ENCODE measurements at places on chromosomes 13 and 19.

GRCh38 chr19:35509861-35510625 is 3.4 kb downstream of the DMKN start:
- peak; percentile 39 for DNase-seq

DNA sequence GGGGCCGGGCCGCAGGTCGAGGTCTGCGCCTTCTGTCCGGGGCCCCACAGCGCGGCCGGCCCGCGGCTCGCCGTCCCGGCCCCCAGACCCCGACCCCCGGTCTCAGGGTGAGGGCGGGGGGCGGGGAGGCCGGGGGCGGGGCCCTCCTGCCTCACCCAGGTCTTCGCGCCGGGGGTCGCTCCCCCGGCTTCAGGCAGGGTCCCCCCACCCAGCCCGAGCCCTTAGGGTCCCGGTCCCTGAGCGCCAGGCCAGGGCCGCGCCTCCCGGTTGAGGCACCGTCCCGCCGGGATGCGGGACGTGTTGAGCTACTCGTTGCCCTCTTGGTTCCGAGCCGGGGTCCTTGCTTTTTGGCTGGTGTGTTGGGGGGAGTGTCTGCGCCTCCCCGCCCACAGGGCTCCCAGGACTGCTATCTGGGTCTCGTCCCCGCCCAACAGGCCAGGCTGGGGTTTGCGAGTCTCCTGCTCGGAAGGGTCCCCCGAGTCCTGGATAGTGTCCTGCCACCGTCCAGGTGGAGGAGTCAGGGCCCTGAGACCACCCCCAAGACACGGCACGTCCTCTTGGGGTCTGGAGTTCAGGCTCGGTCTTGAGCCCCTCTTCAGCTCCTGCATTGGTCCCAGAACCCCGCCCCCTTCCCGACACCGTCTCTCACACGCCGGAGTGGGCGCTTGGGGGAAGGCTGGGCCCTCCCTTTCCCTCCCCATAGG is 452 bp downstream of the PIAS4 start:
- no peak for DNase-seq

DNA sequence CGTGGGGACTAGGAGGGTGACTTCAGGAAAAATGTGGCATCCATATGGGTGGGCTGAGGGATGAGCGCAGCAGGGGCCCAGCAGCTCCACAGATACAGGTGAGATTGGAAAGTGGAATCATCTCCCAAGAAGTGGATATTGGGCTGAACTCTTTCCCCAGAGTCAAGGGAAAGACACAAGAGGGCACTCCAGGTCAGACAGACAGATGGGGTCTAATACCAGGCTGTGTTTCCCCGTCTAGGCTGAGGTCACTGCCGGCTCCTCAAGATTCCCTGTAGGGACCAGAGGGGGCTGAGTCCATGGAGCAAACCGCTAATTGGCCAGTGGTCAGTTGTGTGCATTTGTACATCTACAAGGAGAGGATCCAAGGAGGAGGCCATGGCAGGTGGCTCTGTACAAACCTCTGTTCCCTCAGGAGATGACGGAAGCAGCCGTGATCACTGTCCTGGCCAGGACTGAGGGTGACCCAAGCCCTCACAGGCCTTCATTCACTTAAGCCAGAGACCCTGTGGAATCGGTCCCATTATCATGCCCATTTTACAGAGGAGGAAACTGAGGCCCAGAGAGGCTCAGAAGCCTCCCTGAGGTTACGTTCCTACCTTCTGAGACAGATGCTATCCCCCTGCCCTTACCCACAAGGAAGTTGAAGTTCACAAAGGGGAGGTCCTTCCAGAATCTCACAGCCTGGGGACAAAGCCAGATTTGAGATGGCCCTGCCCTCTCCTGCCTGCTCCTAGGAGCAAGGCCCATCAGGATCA is 14.9 kb upstream of the IGLON5 start:
- no peak for DNase-seq

- DNase-seq = no peak
These were observed at the start of gene POU4F1 for GRCh38 chr13:78603240-78603957. TSS of gene POU4F1 (minus strand) at chr13:78603552. CDS start at chr13:78603326, 226 bp downstream.

GRCh38 chr13:94188201-94188854 is 291.2 kb downstream of the DCT start:
- no peak for DNase-seq

DNA sequence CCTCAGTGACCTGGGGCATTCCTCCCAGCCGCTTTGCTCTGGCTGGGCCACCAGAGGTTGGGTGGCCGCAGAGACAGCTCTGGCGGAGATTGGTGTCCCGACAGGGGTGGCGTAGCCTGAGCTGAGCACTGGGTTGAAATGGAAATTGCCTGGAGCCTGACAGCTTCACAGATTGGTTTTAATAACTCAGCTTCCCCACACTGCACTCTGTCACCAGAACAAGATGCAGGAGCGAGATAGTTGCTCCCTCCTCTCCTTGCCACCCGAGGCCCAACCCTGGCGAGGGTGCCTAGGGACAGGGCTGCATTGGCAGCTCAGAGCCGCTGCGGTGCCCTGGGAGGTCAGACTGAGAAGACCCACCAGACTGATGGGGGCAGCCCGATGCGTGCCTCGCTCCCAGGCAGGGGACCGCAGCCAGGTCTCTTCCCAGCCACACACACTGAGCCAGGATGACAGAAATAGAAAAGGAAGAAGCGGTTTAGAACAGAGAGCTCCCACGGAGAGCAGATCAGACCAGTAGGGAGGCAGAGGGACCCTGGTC is 84.1 kb downstream of the KDM4B start:
- DNase-seq = no peak

- DNase-seq = no peak
These were observed 5.9 kb upstream of the SLC7A10 start for GRCh38 chr19:33231511-33231910.

GRCh38 chr13:69856331-69856730 is 251.3 kb upstream of the ATXN8OS start:
- DNase-seq = no peak

GRCh38 chr19:815079-815774 is 6.5 kb downstream of the PLPPR3 start:
- no peak for DNase-seq

GRCh38 chr13:109331898-109332297 is 454.5 kb downstream of the IRS2 start:
- no peak for DNase-seq

- no peak for DNase-seq
These were observed 19.2 kb upstream of the PHF11 start for GRCh38 chr13:49476529-49476928.

DNA sequence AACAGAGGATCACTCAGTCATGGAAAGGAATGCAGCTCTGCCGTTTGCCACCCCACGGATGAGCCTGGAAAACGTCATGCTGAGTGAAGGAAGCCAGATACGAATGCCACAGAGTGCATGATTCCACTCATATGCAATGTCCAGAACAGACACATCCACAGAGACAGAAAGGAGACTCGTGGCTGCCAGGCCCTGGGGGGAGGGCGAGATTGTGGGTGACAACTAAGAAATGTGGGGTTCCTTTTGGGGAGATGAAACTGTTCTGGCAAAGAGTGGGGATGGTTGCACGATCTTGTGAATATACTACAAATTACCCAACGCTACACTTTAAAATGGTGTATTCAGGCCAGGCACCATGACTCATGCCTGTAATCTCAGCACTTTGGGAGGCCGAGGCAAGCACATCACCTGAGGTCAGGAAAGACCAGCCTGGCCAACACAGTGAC is 27.2 kb upstream of the NAPA start:
- no peak for DNase-seq

- no peak for DNase-seq
These were observed 192.3 kb downstream of the SHISA2 start for GRCh38 chr13:25859528-25859927.

DNA sequence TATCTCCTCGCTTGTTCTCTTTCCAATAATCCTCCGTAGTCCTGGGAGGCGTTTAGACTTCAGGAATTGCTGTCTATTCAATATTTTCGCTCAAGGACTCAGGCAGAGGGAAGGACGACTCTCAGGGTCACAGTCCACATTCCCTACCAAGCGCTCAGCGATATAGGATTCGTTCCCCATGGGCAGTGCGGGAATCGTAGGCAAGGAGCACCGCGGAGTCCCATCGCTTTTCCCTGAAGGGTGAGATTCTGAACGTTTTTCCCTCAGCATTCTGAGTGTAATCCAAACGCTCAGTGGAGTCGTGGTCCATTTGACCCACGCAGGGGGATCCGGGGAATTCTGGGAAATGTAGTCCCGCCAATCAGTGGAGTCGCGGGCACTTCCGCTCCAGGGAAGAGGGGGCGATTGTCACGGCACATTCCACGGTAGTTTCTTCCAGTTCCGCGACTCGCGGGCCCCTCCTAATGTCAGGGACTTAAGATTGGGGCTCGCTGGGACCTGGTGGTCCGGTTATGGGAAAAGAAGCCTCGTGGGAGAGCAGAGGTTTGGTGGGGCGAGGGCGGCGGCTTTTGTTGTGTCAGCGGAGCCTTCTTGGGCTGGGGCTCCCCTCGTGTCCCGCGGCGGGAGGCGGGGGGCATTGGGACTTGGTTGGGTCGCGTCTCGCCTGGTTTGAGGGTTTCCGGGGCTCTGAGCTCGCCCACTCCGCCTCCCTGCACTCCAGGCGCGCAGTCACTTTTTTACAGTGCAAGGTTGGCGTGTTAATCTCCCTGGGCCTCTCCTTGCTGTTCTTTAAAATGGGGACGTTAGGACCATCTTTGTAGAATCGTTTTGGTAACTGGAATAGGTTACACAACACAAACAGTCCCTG is at the start of gene ZNF234:
TSS of gene ZNF234 (plus strand) at position 364 of the 868 bp plus-strand sequence. CDS start 3,079 bp downstream, outside the sequence.
- DNase-seq = no peak

DNA sequence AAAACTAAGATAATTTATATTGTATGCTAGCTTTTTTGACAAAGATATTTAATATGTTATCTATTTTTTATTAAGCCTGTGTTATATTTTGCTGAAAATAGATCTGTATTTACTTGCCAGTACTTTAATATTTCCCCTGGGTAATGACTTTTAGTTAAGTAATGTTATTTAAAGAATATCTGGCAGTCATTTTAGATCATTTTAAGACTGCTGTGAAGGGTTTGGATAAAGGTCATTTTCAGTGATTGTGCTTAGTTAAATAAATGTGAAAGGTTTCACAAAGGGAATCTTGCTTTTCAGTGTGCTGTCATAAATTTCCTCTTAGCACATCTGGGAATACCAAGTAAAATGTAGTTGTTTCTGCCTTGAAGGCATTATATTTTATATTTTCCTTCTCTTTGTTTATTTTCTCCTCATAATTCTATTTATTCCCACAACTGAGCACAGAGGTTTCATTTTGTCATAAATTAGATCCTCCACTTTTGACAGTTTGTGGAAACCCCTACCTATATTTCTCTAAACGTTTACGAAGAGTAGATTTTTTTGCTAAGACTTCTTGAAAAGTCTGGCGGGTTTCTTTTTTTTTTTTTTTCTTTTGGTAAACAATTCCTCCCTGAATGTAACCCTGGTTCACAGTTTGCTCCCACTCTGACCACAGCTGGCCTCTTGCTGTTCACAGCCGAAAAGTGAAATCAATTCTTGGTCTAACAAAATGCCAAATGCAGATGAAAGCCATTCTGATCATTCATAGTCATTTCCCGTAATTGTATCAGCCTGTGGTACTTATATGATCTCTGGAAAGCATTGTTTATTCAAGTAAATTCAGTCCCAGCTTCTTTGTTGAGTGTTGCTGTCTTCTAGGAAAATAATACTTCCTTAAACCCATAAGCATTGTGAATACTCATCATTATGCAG is 87.8 kb downstream of the MAB21L1 start:
- no peak for DNase-seq

DNA sequence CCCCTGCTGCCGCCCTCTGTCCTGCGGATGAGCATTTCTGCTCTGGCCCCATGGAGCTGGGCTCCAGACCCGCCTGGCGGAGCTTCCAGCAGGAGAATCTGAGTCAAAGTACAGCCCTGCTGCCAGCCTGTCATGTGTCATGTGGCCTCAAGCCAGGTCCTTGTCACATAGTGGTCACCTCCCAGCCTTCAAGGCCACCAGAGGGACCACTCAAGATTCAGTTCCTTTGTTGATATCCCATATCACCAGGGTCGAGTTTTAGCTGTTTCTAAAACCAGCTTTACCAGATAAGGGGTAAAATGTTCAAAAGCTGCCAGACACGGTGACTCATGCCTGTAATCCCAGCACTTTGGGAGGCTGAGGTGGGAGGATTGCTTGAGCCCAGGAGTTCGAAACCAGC is 13.4 kb downstream of the THOP1 start:
- no peak for DNase-seq

- DNase-seq = no peak
These were observed 407.3 kb downstream of the DACH1 start for GRCh38 chr13:71459708-71460107.

DNA sequence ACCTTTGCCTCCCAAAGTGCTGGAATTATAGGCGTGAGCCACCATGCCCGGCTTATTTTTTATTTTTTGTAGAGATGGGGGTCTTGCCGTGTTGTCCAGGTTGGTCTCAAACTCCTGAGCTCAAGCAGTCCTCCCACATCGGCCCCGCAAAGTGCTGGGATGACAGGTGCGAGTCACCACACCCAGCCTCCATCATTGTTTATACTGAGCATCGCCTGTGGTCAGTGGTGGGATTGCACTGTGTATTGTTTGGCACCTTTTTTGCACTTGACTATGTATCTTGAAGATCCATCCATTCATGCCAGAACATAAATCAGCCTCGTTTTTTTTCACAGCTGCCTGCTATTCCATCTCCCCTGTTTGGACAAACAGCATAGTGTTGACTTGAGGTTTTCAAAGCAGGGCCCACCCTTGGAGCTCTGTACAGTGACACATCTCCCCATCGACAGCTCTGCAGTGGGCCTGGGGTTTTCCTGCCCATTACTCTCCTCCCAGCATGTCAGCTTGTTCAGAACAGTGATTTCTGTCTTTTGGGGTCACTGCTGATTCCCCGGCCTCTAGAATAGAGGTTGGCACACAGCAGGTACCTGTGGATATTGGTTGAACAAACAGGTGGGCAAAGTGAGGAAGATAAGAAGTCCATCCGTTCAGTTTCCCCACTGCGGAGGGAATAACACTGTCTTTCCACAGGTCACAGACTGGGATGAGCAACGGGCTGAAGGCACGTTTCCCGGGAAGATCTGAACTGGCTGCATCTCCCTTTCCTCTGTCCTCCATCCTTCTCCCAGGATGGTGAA is 8.2 kb upstream of the UPK1A start:
- no peak for DNase-seq

DNA sequence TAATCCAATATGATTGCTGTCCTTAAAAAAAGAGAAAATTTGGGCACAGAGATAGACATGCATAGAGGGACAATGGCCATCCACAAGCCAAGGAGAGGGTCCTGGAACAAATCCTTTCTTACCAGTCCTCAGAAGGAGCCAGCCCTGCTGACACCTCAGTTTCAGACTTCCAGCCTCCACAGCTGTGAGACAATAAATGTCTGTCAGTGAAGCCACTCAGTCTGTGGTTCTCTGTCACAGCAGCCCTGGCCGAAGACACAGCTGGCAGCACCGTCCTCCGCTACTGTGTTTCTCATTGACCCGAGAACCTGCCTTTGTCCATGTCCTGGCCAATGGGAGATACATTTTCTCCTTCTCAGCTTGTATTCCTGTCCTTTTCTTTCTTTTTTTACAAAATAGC is 207.9 kb downstream of the TM9SF2 start:
- DNase-seq = no peak

GRCh38 chr13:20161275-20161950 is 561 bp upstream of the GJA3 start:
- no peak for DNase-seq
